ENCODE measurements at places on chromosomes 1 and 21.

GRCh38 chr1:63799820-63800219 is 26.0 kb downstream of the ROR1 start:
- DNase-seq = no peak
- no peaks in the 10 kb centered on the region for H3K36me3 ChIP-seq
- H3K4me1 ChIP-seq = no peaks in the 10 kb centered on the region

DNA sequence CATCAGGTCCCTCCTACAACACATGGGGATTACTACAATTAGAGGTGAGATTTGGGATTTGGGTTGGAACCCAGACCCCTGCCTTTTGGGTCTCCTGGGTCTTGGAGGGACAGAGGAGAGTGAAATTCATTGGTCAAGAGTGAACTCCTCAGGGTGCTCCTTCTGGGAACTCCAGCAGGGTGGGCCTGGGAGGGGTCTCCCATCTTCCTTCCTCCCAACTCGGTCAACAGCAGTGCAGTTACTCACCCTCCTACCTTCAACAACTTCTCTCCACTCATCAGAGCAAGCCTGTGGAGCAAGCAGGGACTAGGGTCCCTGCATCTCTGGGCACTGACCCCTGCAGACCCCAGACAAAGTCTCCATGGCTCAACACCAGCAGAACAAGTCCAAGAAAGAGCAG is 89.3 kb upstream of the TMPRSS2 start:
- no peak overlapping the region for H3K4me3 ChIP-seq
- peaks cover 10% of the 10 kb centered on the region for H3K4me1 ChIP-seq
- H3K27ac ChIP-seq = no peak overlapping the region
- peaks cover 6% of the 10 kb centered on the region for H3K27me3 ChIP-seq

GRCh38 chr1:212040629-212041412 is 5.3 kb downstream of the DTL start:
- DNase-seq = no peak
- H3K27me3 ChIP-seq = no peaks in the 10 kb centered on the region
- H3K36me3 ChIP-seq = no peaks in the 10 kb centered on the region
- peaks cover 5% of the 10 kb centered on the region for H3K4me1 ChIP-seq
- H3K4me3 ChIP-seq = no peak overlapping the region

DNA sequence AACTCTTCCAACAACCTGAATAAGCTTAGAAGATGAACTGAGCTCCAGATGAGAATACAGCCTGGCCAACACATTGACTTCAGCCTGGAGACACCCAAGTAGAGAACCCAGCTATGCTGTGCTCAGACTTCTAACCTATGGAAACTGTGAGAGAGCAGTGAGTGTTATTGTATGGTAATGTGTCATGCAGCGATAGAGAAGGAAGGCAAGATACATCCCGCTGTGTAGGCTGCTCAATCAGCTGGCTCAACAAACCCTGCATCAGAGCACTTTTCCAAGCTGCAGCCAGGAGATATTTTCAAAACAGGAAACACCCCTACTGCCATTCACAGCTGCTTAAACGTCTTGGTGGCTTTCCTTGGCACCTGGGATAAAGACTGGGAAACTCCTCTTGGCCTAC is 321.3 kb downstream of the SIPA1L2 start:
- no peak overlapping the region for H3K4me3 ChIP-seq
- H3K36me3 ChIP-seq = no peaks in the 10 kb centered on the region
- no peaks in the 10 kb centered on the region for H3K27me3 ChIP-seq

DNA sequence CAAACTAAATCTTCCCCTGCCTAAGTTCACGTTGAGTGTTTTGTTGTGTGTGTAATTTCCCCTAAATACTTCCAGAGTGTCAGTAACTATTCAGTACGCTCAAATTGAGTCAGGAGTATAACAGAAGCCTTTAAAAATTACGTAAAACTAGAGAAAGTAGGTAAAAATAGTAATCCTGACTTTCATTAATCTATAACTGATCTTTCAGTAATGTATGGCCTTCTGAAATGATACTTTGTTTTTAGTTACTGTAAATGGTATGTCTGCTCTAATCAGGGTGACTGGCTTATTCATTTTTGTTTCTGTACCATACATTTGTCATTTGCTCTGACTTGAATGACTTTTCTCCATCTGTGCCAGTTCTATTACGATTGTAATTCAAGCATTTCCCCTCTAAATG is 29.4 kb downstream of the MIER1 start:
- H3K4me3 ChIP-seq = no peak overlapping the region
- H3K4me1 ChIP-seq = no peaks in the 10 kb centered on the region
- no peak overlapping the region for H3K27ac ChIP-seq
- no peaks in the 10 kb centered on the region for H3K27me3 ChIP-seq
- peaks cover under 1% of the 10 kb centered on the region for H3K36me3 ChIP-seq

DNA sequence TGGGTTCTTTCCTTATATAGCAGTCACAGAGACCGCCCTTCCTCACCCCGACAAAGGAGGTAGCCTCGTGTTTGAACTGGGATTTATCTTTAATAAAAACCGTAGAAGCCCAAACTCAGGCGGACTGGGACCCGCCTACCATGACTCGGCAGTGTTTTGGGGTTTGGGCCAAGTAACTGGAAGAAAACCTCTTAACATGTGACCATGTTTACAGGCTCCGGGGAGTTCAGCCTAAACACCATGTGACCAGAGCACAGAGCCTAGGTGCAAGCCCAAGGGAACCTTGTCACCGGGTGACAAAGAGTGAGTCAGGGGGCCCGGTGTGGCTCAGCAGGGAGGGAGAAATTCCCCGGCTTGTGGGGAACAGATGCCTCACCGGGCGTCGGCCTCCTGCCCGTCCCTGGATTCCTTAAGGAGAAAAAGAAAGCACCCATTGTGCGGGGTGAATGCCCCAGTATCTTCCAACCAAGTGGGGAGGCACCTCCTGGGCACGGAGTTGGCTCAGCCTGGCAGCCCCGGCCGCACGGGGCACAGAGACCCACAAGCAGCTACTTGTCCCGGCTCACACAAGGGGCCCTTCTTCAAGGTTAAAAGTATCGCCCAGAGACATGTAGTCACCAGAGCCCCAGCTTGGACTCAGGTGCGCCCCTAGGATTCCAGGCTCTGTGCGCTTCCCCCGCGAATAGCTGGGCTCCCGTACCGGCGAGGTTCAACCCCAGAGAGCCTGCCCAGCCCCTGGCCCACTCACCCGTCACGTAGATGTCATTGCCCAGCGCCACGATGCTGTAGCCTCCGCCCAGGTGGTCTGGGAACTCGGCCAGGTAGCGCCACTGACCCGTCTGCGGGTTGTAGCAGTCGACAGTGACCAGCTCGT is 1.4 kb downstream of the KLHL21 start:
- no peaks in the 10 kb centered on the region for H3K27me3 ChIP-seq
- no peaks in the 10 kb centered on the region for H3K36me3 ChIP-seq
- H3K4me3 ChIP-seq = peak overlapping the region; percentile 96
- peak overlapping the region; percentile 99 for H3K27ac ChIP-seq
- H3K4me1 ChIP-seq = peaks cover 33% of the 10 kb centered on the region

- DNase-seq = peak; percentile 43
- no peaks in the 10 kb centered on the region for H3K27me3 ChIP-seq
- H3K27ac ChIP-seq = no peak overlapping the region
Observed at GRCh38 chr1:15343729-15344128, 66.0 kb upstream of the EFHD2 start.

- H3K27me3 ChIP-seq = no peaks in the 10 kb centered on the region
- no peak overlapping the region for H3K27ac ChIP-seq
- H3K4me1 ChIP-seq = no peaks in the 10 kb centered on the region
- no peak overlapping the region for H3K4me3 ChIP-seq
Observed at GRCh38 chr21:38863843-38864363, 58.2 kb downstream of the ETS2 start.

- H3K4me1 ChIP-seq = no peaks in the 10 kb centered on the region
- H3K27me3 ChIP-seq = no peaks in the 10 kb centered on the region
- H3K36me3 ChIP-seq = no peaks in the 10 kb centered on the region
- no peak overlapping the region for H3K27ac ChIP-seq
- no peak overlapping the region for H3K4me3 ChIP-seq
Observed at GRCh38 chr1:198101716-198102453, 54.9 kb upstream of the NEK7 start.

DNA sequence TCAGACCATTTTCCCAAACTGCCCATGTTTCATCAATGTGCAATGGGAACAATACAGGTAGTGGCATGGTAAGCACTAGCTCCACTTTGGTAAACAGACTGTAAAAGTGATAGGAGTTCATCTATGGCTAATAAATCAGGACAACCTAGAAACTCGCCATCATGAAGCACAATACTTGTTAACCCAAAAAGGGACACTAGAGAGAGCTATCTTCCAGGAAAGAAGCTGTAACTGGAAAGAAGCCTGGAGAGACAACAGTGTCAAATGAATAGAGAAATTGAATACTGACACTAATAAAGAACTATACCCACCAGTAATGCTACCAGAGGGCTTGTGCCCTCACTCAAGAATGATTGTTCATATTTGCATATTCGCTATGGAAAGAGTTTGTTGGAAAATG is 164.7 kb upstream of the RGS18 start:
- no peaks in the 10 kb centered on the region for H3K27me3 ChIP-seq
- H3K36me3 ChIP-seq = no peaks in the 10 kb centered on the region

GRCh38 chr1:156860628-156861423 is at the start of gene NTRK1:
NTRK1 (plus strand) TSS chr1:156860865; CDS start chr1:156860935, 70 bp downstream.
- peaks cover 67% of the 10 kb centered on the region for H3K27me3 ChIP-seq
- peak within 1 kb of the TSS; percentile 30 for H3K4me3 ChIP-seq
- H3K4me1 ChIP-seq = peaks cover 14% of the 10 kb centered on the region
- H3K27ac ChIP-seq = no peak within 1 kb of the TSS
- no peaks in the 10 kb centered on the region for H3K36me3 ChIP-seq

Data from breast epithelium (tissue), 4 donors.